ENCODE measurements at places on chromosomes 16 and 17.

DNA sequence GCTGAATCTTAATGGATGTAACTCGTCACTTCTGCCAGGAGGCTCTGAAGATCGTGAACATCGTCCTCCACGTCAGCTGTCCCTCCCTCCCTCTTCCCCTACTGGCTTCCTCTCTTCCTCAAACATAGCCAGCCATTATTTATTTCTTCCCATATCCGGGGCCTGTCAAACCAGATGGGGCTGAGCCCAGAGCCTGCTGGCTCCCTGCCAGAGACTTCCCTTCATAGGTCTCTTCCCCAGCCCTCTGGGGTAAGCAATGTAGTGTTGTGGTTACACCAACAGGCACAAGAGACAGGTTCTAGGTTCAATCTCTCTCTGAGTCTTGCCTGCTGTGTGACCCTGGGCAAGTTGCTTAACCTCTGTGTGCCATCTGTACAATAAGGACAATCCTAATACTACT lies 40.1 kb upstream of the ZFP90 start:
- DNase-seq, result no peak

GRCh38 chr16:117379-118365 lies 20.8 kb downstream of the NPRL3 start:
- DNase-seq, result peak; percentile 69

DNA sequence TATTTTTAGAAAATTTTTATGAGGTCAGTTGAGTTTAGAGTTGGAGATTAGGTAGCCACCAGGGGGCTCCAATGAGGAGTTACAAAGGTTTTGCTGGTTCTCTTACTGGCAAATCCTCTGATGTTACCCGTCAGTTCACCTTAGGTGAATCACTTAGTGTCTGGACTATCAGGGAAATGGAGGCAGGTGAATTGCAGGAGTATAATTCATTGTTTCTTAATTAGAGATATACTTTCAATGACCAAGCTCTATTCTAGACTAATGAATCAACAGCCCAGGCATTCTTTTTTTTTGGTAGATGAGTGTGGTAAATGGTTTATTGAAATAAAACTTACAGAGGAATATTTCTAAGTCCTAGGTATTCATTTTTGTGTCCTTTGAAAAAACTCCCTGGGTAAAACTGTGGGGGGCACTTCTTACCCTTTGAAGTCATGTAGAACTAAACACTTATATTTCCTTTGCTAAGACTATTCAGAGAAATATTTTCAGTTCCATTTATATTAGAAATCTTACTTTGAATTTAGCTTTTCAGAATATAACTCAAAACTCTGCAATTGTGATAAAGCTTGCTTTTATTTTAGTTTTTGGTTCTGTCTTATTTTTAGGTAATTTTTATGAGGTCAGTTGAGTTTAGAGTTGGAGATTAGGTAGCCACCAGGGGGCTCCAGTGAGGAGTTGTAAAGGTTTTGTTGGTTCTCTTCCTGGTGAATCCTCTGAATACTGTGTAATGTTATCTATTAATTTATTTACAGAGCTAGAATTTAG lies 17.7 kb downstream of the PSMD11 start:
- DNase-seq, result peak; percentile 66

DNA sequence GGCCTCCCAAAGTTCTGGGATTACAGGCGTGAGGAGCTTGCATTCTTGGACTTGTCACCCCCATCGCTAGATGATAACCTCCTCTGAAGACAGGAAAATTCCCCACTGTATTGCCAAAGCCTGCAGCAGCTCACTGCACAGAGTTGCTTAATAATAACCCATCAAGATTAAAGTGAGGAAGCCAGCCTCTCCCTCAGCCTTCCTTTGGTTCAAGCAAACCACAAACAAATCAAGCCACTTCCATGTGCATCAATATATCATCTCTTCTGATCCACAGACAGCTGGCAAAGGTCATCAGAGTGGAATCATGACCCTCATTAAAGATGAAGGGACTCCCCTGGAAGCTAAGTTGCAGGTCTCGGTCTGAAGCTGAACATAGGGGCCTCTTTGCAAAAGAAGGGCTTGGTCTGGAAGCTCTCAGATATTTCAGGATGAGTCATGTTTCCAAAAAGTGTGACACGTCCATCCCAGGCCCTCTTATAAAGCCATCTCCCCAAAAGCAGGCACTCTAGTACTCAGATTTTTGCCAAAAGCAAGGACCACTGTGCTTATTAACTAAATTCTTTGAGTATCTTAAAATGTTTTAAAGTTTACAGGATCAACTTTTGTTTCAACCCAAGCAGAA lies 4.8 kb downstream of the EMP2 start:
- DNase-seq, result no peak

DNA sequence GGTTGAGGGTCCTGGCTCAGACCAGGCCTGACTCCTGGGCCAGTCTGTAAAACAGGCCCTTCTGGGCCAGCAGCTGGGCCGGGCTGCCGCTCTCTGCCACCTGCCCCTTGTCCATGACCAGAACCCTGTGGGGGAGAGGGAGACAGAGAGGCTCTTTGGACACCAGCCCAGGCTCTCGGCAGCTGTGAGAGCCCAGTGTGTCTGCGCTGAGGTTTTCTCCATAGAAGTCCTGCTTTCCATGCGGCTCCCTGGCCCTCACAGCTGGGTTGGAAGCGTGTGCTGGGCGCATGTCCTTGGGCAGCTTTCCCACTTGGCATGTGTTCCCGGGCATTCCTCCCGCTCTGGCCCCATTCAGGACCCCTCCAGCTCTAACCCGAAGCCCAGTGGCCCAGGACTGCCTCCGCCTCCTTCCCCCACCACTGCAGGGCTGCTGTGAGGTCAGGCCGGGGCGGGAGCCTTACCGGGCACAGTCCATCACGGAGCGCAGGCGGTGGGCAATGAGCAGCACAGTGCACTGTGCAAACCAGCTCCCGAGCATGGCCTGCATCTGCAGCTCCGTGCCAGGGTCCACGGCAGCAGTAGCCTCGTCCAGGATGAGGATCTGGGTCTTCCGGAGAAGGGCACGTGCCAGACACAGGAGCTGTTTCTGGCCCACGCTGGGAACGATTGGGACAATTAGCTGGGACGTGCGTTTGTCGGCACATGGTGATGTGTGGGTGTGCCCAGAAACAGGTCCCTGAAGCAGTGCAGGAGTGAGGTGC lies 73.0 kb downstream of the ABCC6 start:
- peak; percentile 3 for DNase-seq

- DNase-seq, result peak; percentile 84
Observed at GRCh38 chr17:8954339-8954738, 11.2 kb downstream of the PIK3R5 start.

- DNase-seq, result no peak
Observed at GRCh38 chr17:82871056-82871775, 31.4 kb upstream of the ZNF750 start.

- DNase-seq, result no peak
Observed at GRCh38 chr16:49810831-49811230, 45.1 kb downstream of the ZNF423 start.

DNA sequence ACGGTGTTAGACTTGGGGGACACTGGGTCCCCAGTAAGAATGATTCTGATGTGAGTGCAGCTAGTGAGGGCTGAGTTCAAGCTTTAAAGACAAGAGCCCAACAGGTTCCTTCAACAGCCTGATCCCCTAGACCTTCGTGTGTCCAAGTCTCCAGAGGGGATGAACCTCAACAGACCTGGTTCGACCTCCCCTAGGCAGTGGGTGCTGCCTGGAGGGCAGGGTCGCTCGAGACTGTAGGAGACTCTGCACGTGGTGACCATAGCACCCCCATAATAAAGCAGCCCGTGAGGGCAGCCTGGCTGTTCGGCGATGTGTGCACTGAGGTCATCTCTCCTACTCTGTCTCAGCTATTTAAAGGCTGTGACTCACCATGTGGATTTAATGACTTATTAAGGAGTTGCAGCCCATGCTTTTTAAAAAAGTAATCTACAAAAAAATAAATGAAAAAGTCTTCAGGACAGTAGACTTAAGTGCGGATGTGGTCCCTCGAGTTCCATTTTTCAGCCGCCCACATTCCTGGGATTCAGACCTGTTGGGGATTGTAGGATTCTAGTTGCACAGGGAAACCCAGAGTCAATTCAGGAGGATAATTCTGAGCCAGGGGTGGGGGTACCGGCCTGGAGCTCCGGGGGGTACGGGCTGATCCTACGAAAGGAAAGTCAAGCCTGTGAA lies 23.4 kb upstream of the METRNL start:
- no peak for DNase-seq

DNA sequence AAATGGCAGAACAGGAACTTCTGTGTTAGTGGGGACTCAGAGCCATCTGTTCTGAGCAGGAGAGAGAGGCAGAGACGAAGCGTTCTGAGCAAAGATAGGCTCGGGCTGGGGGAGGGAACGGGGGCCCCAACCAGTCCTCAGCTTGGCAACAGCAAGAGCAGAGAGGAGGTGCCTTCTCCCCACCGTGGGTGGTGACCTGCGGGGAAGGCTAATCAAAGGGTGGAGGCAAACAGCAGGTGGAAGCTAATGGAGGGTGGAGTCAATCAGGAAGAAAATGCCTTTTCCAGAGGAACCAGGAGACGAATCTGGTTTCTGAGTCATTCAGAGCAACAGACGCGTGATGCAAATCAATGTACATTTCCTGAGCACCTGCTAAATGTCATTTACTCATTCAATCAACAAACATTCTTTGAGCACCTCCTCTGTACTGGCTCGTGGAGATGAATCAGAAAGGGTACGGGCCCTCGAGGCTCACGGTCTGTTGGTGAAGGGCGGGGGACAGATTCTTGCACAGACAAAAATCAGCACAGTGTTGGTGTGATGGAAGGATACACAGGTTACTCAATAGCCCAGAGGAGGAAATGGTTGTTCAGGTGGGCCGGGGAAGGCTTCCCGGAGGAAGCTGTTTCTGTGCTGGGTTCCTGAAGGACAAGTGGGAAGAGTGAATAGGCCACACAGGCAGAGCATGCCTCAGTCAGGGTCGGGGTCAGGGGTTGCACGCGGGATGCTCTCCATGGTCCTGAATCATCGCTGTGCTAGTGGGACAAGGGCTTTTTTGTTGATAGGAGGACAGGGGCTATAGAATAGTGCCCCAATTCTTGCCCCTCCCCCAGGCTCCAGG lies 5.7 kb upstream of the SPNS2 start:
- DNase-seq, result peak; percentile 35

Measured in T-cell (primary cell).